ENCODE measurements at places on chromosomes 4 and X. TPM values are rescaled to one million over a fixed set of nuclear protein-coding genes. Genes with fewer than 3 reads are reported as not detected.

The TCEAL2 gene
- total RNA-seq: 2.6 TPM

The DGKK gene
- total RNA-seq: not detected

The UGT8 gene
- not detected for total RNA-seq

The NUP62CL gene
- total RNA-seq: 0.22 TPM

The ASMT gene
- total RNA-seq: not detected

The STAG2 gene
- 123 TPM for total RNA-seq

The TMEM175 gene
- total RNA-seq: 9.6 TPM

The USP26 gene
- not detected for total RNA-seq

The CDKL2 gene
- 2.5 TPM for total RNA-seq

The ARSJ gene
- total RNA-seq: 29.0 TPM

The LRCH2 gene
- 2.0 TPM for total RNA-seq

The ACE2 gene
- total RNA-seq: not detected

The ART3 gene
- total RNA-seq: not detected

The CSAG1 gene
- total RNA-seq: not detected

The ADH1B gene
- total RNA-seq: 3.2 TPM

The COX7B2 gene
- total RNA-seq: not detected

The BMPR1B gene
- 0.54 TPM for total RNA-seq
